ENCODE measurements at places on chromosomes 7 and 10.

GRCh38 chr7:22942191-22942590 lies 71.7 kb downstream of the HYCC1 start:
- DNase-seq = no peak

- no peak for DNase-seq
Observed at GRCh38 chr10:128018236-128018635, 108.0 kb downstream of the MKI67 start.

DNA sequence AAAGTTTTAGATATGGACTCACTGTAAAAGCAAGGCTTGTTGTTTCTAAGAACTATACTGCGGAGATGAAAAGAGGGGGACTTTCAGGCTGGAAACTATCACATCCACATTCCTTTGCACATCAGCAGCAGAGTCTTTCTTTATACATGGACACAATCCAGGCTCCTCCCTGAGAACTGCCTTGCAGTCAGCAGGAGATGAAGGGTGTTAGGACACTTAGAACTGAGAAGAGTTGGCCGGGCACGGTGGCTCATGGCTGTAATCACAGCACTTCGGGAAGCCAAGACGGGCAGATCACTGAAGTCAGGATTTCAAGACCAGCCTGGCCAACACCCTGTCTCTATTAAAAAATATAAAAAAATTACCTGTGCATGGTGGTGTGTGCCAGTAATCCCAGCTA lies 9.7 kb upstream of the GARS1 start:
- DNase-seq = no peak

- no peak for DNase-seq
Observed at GRCh38 chr7:37089972-37090371, 358.7 kb downstream of the ELMO1 start.

GRCh38 chr10:99396471-99396870 lies 34.0 kb downstream of the GOT1 start:
- no peak for DNase-seq

DNA sequence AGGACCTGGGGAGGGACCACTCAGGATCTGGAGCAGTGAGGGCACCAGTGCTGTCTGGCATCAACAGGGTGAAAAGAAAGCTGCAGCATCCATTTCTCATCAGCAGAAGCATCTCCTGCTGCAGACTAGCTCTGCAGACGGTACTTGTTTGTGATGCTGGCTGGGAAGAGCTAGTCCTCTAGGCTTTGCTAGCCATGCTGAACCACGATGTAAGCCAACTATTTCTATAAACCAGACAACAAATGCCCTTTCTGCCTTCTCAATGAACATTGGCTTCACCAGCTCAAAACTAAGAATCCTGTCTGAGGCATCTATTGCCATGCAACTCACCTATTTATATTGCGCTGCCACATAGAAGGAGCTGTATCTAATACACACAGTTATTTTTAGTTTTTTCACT lies 65.6 kb downstream of the CTTNBP2 start:
- no peak for DNase-seq

DNA sequence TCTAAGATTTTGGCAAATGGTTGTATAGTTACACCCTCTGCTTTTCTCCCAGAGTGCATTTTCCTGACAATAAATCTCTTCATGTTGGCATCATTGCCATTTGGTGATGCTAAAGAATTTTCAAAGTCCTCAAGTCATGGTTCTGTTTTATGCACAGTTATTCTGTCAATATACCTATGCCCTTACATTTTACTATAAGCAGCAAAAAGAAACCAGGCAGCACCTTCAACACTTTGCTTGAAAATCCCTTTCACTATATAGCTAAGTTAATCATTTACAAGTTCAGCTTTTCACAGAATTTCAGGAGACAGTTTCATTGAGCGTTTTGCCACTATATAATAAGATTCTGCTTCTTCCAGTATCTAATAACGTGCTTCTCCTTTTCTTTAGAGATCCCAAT lies 22.6 kb downstream of the FIGNL1 start:
- DNase-seq = no peak

DNA sequence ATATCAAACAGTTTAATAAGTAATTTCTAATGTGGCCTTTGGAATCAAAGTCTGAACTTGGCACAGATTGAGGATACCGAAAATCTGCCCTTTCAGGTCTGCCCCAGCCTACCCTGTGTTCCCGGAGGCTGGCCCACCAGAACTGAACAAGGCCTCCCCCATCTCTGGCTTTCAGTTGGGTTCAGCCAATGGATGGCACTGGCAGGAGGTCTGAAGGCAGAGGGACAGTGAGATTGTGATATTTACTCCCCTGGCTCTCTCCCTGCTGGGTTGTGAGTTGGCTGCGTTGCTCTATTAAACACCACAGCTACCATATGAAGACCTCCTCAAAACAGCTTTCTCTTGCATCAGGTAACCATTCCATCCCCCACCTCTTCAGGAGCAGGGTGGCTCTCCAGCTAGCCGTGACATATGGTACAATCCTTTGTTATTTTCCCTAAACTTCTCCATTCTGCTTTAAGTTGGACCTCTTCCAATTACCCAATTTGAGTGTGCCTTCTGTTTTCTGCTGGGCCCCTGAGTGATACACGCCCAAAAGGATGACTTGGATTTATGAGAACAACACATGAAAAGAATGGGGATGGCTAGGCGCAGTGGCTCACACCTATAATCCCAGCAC lies 28.1 kb downstream of the DNMBP start:
- DNase-seq = peak; percentile 8

DNA sequence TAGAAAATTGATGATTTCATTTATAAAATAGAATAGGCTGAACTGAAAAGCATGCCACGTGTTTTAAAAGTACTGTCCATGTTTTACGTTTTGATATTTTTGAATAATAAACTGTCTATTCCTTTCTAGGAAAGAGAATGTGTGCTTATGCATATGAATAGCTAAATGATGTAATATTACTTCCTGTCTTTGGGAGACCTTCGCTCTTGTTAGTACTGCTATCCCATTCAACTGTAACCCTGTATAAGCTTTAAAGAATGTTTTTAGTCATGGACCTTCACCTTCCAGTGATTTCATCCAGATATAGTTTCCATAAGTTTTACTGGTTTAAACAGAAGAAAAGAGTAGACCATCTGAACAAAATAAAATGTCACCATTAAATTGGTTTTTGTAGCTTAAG lies 274.4 kb upstream of the SEMA3A start:
- no peak for DNase-seq

DNA sequence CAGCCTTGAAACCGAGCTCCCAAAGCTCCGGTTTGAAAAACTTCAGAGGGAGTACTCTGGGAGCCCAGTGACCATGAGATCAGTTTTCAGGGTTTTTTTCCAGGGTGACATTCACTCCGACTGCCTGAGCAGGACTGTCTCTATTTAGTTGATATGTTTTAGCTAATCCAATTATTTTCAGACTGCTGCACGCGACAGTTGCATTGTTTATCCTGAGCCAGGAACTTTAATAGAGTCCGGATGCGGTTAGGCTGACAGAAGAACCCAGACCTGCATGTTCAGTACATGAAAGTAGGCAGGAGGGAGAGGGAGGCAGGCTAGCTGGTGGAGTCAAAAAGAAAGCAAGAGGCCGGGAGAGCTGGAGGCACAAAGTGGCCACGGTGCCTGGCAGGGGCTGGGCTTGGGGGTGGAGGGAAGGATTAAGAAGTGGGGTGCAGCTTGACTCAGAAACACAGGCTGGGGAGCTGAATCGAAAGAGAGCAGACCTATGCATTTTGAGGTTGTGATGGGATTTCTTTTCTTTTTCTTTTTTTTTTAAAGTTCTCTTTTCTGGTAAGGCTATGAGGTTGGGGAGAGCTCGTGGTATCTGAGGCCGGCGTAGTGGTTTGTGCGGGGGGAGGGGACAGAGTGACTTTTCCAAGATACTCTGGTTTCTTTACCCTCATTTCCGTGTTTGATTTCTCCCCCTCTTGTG lies 5.7 kb downstream of the GATA3 start:
- DNase-seq = no peak

DNA sequence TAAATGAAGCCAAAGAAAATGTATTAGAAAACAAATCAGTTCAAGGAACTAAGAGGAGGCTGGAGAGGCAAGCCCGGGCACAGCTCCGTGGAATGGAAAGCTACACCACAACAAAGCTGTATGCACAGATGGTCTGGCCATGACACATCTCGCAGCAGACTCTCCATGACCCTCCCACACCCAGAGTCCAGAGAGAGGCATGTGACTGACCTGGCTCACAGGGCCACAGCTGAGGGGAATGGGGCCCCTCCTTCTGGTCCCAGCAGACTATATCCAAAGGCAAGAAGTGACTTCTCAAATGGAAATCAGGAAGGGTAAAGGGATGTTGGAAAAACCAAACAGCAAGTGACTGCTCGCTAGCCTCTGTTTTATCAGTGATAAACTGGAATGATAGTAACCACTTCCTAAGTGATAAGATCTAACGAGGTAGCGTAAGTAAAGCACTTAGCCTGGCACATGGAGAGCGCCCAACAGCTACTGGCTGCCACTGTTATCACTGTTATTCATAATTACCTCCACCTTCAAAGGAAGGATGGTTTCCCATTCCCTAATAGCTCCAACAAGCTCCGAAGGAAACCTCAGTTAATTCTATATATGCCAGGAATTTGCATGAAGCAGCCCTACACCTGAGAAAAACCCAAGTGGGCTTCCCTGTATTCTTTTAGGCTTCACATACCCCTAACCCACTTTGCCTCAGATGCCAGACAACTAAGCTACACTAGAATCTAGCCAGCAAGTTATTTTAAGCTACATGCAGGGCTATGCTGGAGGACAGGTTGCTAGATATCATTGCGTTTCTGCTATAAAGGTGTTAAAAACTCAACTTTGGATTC lies 8.4 kb downstream of the OSBPL3 start:
- DNase-seq = peak; percentile 31

DNA sequence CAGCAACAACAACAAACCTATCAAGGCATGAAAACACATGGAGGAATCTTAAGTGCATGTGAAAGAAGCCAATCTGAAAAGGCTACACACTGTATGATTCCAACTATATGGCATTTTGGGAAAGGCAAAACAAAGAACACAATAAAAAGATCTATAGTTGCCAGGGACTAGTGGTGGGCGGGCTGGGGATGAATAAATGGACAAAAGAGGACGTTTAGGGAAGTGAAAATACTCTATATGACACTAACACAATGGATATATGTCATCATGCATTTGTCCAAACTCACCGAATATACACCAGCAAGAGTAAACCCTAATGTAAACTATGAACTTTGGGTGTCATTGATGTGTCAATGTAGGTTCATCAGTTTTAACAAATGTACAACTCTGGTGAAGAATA lies 89.1 kb downstream of the SEMA3E start:
- no peak for DNase-seq

- DNase-seq = no peak
Observed at GRCh38 chr10:116768786-116769185, 26.4 kb upstream of the HSPA12A start.

- no peak for DNase-seq
Observed at GRCh38 chr10:22686347-22686746, 28.0 kb downstream of the PIP4K2A start.
